NCI-H2081 (cell line): ENCODE measurements at places on chromosomes 5 and 9.

- no peak for DNase-seq
Measured at GRCh38 chr9:110427497-110428104, 89.9 kb upstream of the TXNDC8 start.

- no peak for DNase-seq
Measured at GRCh38 chr9:133528001-133528875, 3.5 kb upstream of the MYMK start.

DNA sequence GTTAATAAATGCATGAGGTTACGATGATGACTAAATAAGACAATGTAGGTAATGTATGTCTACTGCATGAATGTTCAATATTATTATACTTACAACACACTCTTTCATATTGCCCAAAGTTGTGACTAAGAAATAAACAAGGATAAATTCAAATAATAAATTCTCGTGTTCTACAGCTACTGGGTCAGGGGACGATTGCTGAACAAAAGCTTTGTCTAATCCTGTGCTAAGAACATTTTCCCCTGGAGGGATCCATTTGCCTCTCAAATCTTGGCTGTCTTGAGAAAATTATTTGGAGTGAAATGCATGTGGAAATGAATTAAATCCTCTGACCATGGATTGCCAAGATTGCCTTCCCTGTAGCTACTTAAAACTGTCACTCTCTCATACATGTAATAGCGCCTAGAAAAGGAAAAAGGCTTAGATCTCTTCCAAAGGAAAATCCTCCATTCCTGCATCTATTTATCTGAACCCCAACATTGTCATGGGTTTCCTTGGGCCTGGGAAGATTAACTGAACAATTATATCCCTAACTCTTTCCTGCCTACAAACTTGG lies 893.8 kb upstream of the ACO1 start:
- DNase-seq: no peak

DNA sequence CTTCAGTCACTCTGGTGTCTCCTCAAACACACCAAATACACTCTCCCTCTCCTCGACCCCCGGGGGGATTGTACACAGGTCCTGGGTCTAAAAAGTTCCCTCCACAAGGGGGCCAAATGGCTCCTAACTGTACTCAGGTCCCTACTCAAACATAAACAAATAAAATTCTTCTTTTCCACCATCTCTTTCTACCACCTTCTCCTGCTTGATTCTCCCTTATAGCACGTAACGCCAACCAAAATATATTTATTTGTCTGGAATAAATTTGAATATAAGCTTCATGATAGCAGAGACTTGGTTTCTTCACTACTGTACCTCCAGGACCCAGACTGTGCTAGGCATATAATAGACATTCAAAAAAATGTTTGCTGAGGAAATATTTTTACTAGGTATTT lies 21.4 kb downstream of the ZNF608 start:
- no peak for DNase-seq

DNA sequence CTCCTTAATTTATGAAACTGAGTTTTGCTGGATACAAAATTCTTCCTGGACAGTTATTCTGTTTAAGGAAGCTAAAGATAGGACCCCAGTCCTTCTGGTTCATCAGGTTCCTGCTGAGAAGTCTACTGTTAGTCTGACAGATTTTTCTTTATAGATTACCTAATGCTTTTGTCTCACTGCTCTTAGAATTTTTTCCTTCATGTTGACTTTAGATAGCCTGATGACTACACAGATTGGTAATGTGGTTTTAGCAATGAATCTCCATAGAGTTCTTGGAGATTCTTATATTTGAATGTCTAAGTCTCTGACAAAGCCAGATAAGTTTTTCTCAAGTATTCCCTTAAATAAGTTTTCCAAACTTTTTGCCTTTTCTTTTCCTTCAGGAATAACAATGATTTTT lies 419.7 kb downstream of the CDH10 start:
- DNase-seq: no peak

- DNase-seq: no peak
Measured at GRCh38 chr5:68027519-68027918, 188.0 kb upstream of the PIK3R1 start.

GRCh38 chr5:28691526-28691925 lies 1653.1 kb upstream of the CDH9 start:
- no peak for DNase-seq

- no peak for DNase-seq
Measured at GRCh38 chr9:136377341-136378169, 4.1 kb upstream of the CARD9 start.

DNA sequence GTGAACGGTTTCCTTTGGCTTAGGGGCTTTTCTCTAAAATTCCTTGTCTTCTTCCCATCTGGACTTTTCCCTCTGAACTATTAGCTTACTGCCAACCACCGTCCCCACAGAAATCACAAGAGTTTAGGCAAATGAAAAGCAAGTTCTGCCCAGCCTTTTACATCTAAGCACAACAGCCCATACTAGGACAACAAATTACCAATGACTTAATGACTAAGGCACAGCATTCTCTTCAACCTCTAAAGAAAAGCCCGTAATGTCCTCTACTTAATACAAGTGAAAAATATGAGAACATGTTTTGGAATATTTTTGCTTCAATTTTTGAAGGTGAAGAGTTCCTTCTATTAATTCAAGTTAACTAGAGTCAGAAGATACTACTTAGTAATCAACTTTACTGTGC lies 1.2 kb downstream of the ZBTB5 start:
- DNase-seq: no peak

DNA sequence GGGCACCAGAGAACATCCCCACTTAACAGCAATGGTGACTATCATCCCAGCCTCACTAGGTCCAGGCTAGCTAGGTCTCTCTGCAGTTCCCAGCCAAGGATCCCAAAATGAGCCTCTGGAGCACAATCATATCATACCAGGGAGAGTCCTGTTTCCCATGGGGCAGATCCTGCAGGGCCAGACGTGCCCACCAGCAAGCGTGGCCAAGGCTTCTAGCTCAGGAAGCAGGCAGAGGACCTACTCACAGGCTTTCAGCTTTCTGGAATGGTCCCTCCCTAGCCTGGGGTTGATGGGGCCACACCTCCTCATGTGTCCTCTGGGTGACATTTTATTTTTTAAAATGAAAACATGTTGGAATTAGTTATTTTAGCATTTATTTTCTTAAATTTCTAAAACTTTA lies 45.7 kb upstream of the PITX1 start:
- no peak for DNase-seq

DNA sequence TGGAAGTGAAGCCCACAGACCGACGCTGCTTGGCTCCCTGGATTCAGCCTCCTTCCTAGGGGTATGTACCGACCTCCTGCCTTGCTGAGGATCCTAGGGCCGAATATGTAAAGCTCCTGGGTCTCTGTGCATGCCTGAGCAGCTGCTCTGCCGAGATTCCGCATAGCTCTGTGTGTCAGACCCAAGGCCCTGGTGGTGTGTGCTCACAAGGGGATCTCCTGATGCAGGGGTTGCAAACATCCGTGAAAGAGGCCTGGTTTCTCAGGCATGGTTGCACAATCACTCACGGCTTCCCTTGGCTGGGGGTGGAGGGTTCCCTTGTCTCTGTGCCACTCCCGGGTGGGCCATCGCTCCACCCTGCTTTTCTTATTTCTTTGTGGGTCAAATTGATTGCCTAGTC lies 19.9 kb upstream of the SVEP1 start:
- no peak for DNase-seq

- no peak for DNase-seq
Measured at GRCh38 chr9:133507246-133507965, 17.4 kb downstream of the MYMK start.
